ENCODE measurements at places on chromosomes 12 and 14.

DNA sequence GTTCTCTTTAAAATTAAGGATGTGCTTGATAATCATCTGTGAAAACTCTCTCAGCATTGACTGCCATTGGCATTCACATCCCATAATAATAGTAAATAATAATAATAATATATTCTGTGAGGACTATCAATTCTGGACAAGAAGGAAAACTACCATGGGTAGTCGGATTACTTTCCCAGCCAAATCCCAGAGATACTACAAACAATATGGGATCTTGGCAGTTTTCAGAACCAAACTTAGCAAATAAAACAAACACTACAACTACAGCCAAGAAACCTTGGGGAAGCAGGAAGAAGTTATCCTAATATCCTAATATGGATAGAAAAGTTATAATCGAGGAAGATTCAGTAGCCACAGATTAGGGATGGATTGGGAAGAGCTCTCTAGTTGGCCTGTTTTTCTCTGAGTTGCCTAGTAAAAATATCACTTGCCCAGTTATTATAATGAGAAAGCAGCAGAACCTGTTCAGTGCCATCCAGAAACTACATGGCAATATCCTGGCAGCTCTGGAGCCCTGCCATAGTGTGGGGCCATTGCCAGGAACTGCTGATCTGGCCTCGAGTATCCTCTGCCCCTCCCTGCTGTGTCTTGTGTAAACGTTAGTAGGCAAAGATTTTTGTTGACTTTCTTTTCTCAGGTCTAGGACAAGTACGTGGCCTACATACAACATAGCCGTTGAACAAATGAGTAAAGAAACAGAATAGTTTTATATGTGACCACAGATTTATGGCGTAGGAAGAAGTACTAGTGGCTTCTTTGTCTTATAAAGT lies 193.5 kb downstream of the SLC2A13 start:
- DNase-seq, result no peak

- DNase-seq, result no peak
These were observed 128.0 kb upstream of the PWP1 start for GRCh38 chr12:107557589-107558100.

GRCh38 chr12:55044135-55044534 lies 24.4 kb downstream of the NEUROD4 start:
- DNase-seq, result no peak

DNA sequence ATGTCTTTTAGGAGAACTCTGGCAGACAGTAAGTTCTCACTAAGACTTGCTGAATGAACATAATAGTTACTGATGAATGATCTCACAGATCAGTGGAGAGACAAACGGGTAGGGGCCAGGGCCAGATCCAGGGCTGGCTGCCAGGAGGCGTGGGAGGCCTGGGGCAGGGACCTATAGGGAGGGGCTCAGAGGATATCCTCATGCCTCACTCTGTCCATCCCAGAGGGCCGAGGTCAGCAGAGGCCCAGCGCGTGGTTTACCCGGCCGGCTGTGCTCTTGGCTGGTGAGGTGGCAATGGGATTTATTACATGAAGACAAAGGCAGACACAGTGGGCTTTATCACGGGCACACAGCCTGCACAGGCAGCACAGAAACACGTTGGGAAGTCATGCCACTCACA lies 85.4 kb downstream of the CHGA start:
- no peak for DNase-seq

DNA sequence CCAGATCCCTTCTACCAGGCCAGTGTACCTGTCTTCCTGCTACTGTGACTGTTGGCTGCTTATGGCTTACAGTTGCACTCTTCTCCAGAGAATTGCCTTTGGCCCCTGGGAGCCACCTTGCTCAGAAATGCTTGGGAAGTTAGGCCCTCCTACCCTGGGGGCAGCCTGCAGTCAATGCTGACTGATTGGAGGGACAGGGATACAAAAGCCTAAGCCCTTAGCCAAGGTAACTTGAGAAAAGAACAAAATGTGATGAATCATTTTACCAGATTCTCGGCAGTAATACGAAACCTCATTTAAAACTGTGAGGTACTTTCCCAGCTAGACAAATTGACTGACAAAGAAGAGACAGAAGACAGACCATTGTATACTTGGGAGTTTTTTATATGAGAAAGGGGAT lies 47.3 kb downstream of the PTCSC3 start:
- no peak for DNase-seq

DNA sequence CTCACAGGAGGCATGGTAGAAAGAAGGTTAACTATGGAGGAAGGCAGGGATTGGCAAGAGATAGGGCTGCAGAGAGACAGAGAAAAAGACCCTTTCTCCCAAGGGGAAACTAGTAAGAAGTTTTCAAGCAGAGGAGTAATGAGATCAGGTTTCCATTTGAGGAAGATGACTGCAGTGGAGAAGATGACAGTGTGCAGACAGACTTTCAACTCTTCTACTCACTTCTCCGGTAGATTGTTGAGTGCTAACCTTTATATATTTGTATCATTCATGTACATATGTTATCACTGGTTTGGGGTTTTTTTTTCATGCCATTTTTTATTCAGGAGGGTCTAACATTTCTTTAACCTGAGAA lies 5.9 kb upstream of the B3GNT4 start:
- no peak for DNase-seq

GRCh38 chr14:90796329-90796728 lies 19.9 kb downstream of the TTC7B start:
- no peak for DNase-seq

- peak; percentile 43 for DNase-seq
These were observed 5.0 kb upstream of the MGAT4C start for GRCh38 chr12:86261142-86261541.

DNA sequence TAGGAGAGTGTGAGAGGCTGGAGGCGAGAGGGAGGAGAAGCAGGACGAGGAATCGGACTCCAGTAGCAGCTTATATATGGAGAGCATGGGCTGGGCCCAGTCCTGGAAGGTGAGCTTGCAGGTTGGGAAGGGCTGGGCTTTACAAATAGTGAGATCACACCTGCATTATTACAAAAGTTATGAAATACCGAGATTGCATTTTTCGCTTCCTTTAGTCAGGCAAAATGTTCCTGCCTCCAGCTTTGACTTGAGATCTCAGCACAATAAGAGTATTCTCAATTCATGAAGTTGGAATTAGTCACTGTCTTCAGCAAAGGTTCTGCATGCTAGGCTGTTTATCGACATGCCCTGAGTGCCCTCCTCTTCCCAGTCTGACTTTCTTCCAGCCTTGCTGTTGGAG lies at the start of gene KRT6B:
Gene KRT6B (minus strand): TSS at position 46 of the 400 bp plus-strand sequence. CDS start 68 bp downstream, outside the sequence.
- no peak for DNase-seq

DNA sequence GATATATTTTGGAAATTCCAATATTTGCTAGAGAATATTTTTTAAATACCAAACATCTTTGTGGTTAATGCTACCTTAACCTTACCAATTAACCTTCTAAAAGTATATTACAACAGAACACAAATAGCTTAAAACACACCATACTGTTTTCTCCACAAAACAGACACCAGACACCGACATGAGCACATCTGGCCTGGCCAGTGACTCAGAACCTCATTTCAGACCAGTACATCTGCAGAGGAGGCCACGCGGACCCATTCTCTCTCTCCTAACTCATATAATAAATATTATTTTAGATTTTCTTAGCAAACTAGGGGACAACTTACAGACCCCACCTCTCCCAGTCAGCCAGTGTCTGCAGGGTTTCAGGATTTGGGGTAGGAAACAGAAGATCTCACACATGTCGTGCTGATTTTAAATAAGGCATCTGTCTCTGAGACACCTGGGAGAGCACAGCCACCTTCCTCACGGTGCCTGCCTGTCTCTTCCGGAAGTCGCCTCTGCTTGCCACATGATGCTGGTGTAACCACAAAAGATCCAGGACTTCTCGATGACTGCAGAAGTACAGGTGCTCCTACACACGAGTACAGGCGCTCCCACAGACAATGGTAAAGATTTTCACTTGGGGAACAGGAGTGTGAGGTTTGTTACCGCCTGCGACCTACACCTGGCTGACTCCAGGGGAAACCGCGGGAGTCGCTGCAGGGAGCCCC lies 9.7 kb upstream of the ANKLE2 start:
- peak; percentile 13 for DNase-seq

GRCh38 chr12:53076461-53076860 lies 2.7 kb downstream of the SPRYD3 start:
- no peak for DNase-seq

GRCh38 chr14:95841668-95842067 lies 35.0 kb upstream of the TUNAR start:
- DNase-seq, result no peak

- no peak for DNase-seq
These were observed 319.5 kb downstream of the FUT8 start for GRCh38 chr14:65731933-65732506.

- peak; percentile 99 for DNase-seq
These were observed 179.0 kb upstream of the KRR1 start for GRCh38 chr12:75690296-75690955.

DNA sequence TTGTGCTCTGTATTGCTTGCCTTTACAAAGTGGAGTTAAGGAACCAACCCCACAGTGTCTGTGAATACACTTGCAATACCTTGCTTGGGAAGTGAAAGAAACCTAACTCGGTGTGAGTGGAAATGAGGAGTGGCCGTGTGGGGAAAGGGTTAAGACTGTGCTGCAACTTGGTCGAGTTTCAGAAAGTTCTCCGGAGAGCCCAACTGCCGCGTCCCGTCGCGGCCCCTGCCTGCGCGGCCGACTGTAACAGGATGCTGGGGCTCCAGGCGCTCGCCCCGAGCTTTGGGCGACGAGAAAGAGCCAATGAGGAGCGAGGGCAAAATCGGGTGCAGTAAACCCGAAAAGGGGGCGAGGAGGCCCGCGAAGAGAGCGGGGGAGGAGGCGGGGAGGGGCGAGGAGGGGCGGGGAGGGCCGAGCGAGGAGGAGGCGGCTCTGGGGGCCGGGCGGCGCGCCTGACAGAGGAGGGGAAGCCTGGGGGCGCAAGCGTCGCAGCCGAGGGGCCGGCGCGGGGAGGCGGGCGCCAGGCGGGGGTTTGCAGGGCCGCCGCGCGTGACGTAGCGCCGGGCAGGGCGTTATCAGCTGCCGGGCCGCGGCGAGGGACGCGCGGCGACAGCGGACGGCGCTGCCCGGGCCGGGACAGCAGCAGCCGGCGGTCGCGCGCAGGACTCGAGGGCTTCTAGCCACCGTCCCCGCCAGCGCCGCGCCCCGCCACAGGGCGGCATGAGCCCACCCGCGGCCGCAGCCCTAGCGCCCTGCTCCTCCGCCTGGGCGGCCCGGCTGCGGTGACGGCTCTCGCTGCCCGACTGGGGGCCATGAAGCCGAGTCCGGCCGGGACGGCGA lies at the start of gene DACT1:
Gene DACT1 (plus strand): TSS at position 572 of the 840 bp plus-strand sequence. CDS start 241 bp downstream, at position 813.
- DNase-seq, result peak; percentile 54

DNA sequence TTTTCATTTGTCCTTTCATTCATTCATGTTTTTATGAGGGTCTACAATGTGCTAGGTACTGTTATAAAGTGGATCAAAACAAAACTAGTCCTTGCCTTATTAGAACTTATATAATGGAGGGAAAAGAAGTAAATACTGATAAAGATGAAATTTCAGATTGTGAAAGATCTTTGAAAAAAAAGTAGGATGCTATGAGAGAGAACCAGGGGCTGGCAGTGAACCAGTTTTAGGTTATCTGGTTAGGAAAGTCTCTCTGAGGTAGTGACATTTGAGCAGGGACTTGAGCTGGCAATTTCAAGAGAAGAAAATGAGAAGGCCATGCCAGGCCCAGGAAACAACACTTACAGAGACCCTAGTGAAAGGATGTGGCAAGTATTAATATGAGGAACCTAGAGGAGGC lies 57.3 kb upstream of the E2F7 start:
- no peak for DNase-seq

- no peak for DNase-seq
These were observed 41.3 kb downstream of the CD9 start for GRCh38 chr12:6241495-6241894.

DNA sequence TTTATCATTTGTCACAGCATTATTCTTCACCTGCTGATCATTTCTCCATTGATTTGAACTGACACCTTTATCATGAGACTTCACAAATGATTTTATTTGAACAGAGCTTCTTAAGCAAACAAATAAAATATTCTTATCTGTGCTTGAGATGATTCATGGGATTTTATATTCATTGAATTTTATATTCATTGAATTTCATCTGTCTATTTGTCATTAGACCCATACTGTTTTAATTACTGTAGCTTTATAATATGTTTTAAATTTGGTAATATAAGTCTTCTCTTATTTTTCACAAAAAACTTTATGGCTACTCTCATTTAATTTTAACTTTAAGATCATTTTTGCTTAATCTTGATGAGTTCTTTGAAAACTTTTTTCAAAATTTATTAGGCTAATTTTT lies 777.4 kb upstream of the TBX3 start:
- no peak for DNase-seq

GRCh38 chr14:77099425-77100167 lies 1.5 kb downstream of the CIPC start:
- peak; percentile 80 for DNase-seq

GRCh38 chr14:96538097-96538989 lies 36.2 kb downstream of the PAPOLA start:
- peak; percentile 30 for DNase-seq

GRCh38 chr12:23614280-23614679 lies 335.2 kb downstream of the SOX5 start:
- no peak for DNase-seq

DNA sequence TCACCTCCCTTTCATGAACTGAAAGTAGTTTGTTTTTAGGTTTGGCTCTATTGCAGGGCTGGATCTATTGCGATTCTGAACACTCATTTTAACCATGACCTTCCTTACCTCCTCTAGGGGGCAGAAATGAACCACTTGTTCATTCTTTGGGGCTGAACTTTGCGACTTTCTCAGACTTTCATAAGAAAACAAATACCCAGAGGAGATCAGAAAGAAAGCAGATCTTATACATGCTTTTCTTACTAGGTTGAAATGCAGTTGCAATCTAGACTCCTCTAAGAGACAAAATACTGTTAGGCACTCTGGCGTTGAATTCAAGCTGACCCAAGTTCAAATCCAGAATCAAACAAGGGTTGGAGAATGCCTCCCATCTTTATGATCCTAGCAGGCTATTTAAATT lies 32.6 kb upstream of the PLEKHG3 start:
- DNase-seq, result peak; percentile 55

- no peak for DNase-seq
These were observed 109.8 kb upstream of the BCAT1 start for GRCh38 chr12:25058658-25059058.

- DNase-seq, result peak; percentile 84
These were observed 25.8 kb downstream of the DACT1 start for GRCh38 chr14:58663494-58664111.

- peak; percentile 27 for DNase-seq
These were observed 447.5 kb downstream of the ADAMTS20 start for GRCh38 chr12:43104494-43104893.

DNA sequence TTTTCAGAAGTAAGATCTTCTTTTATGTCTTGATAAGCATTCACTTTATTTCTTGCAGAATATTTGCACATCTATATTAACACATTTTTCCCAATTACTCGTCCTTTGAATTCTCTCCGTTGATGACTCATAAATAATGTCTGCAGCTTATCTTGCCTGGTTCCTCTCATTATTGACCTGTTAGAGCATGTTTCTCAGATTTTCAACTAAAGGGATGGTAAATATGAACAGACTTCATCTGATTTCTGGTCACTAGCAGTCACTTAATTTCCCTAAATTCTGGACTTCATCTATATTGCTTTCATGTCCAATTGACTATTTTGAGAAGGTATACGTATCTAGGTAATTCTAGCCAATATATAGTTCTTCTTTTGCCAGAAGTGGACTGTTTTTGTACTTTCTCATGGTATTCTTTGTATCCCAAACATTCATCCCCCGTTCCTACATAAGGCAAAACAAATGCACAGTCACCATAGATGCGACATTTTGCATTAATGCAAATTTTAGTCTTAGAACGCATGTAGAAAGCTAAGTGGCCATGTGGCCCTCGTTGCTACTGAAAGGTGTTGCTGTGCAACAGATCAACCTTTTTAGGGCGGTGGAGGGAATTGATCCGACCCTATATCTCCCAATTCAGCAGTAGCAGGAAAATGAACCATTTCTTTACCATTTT lies 6.2 kb downstream of the PIK3C2G start:
- DNase-seq, result no peak

Measured in HCEC 1CT (cell line).